ENCODE measurements at places on chromosomes 6 and 20.

GRCh38 chr6:32659856-32660595 lies 6.4 kb downstream of the HLA-DQB1 start:
- no peak for DNase-seq

- no peak for DNase-seq
Observed at GRCh38 chr6:89729818-89730217, 89.8 kb downstream of the MDN1 start.

GRCh38 chr6:52512199-52512598 lies 64.7 kb downstream of the TRAM2 start:
- no peak for DNase-seq

DNA sequence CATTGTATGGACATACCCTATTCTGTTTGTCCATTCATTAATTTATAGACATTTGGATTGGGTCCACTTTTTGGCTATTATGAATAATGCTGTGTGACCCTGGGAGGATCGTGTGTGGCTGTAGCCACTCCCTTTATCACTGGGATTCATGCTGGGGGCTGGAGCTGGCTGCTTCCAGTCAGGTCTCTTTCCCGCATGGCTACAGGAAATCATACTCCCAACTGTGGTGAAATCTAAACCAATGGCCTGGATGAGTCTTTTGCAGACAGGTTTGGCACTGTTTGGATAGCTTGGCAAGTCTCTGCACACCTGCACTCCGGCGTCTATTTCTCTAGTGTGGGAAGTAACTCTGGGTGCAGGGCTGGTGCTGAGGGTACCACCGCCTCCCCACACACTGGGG lies 80.4 kb downstream of the RIN2 start:
- DNase-seq, result no peak

- DNase-seq, result no peak
Observed at GRCh38 chr6:1200409-1201101, 111.3 kb upstream of the FOXQ1 start.

DNA sequence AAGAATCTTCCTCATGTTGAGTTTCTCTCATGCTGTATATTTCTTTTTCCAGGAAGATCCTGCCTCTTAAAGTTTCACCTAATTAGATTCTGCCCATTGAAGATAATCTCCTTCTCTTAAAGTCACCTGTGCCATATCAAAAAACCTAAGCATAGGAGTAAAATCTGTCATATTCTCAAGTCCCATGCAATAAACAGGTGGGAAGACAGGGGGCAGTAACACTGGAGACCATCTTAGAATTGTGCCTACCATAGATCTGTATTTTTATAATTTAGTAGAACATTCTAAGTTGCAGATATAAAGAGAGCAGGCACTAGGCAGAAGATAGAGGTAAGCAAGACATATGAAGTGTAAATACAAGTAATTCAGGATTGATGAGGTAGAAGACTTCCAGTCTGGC lies 763.5 kb upstream of the MANEA start:
- DNase-seq, result no peak

- DNase-seq, result no peak
Observed at GRCh38 chr6:167093406-167093921, 29.4 kb upstream of the CCR6 start.

DNA sequence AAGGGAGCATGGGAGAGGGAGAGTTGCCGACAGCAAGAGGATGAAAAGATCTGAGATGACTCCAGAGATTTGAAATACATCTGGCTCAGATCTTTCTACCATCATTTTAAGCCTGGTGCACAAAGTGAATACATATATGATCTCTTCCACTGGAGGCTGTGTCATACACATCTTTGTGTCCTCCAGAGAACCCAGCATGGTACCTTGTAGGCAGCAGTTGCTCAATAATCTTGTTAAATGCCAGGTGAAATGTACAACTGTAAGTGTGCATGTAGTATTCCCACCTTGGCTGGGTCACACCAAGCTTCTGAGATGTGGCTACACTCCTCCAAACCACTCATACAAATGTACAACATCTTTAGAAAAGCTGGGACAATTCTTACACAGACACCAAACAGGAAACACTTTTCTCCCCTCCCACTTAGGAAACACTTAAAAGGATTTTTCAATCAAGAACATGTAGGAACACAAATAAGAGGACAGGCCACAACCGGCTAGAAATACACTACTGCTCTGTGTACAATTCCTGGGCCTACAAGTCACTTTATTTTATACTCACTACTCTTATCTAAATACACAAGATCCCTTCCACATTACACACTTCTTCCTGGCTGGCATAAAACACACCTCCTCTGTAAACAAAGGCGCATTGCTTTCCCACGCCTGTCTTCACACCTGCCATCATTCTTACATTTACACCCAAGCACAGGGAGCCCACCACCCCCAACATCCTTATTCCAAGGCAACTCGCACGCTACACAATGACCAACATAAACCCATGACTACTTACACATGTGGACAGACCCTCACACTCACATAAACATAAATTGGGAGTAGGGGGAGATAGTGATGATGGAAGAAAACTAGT lies 3.8 kb upstream of the IER3 start:
- DNase-seq, result no peak

DNA sequence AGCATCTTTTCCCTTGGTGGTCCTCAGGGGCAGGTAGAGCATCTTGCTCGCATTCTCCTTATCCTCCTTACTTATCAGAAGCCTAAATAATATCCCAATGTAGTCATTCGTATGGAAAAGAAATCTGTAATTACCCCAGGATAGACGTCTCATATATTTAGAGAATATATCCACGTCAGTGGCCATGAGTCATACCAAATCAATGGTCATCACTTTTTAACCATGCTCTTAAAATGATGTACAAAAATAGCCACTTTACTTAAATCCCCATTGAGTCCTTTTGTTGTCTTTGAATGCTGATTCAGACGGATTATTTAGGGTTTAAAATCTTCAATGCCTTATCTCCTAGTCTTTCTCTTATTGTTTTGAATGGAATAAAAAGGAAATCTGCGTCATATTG lies 231.7 kb upstream of the STXBP5 start:
- DNase-seq, result no peak

DNA sequence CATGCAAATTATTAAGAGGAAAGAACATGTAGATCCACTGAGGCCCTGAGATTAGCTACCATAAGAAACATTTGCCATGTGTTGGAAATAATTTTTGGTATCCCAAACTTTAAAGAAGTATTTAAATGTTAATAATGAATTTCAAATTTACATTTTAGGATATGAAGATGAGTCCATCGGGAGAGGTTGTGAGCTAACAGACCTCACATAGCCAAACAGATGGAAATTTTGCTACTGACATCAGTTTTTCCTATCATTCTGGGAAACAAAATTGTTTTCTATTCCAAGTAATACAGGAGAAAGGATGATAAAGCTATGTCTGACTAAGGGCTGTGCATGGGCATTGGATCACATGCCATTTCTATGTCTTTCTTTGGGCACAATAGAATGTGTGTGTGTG lies 809.6 kb downstream of the TENT5A start:
- DNase-seq, result no peak

DNA sequence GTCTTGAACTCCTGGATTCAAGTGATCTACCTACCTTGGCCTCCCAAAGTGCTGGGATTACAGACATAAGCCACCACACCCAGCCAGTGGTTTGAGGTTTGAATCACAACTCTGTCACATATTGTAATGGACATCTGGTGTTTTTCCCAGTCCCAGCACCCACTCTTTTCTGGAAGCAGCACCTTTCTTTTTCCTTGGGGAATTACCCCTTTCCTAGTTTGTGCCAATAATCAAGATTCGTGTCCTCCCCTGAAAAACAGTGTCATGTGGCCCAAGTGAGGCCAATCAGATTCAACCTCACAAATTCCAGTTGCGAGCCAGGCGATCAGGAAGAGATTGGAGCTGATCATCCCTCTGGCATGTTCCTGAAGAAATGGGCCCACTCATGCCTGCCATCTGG lies 71.7 kb upstream of the SGK1 start:
- no peak for DNase-seq

GRCh38 chr20:63471981-63472831 lies at the start of gene KCNQ2:
KCNQ2 (minus strand) TSS chr20:63472655; CDS start chr20:63472463, 192 bp downstream.
- no peak for DNase-seq

GRCh38 chr20:22305381-22305780 lies 279.0 kb downstream of the FOXA2 start:
- no peak for DNase-seq

- no peak for DNase-seq
Observed at GRCh38 chr6:166277018-166277417, 31.2 kb downstream of the PRR18 start.

GRCh38 chr6:96685702-96686101 lies 122.8 kb downstream of the FHL5 start:
- DNase-seq, result no peak

GRCh38 chr20:13220904-13221297 lies at the start of gene ISM1:
ISM1 (plus strand) TSS chr20:13221274; CDS start chr20:13221777, 503 bp downstream.
- peak; percentile 37 for DNase-seq

GRCh38 chr20:50467718-50468356 lies 42.3 kb upstream of the PTPN1 start:
- DNase-seq, result peak; percentile 32

DNA sequence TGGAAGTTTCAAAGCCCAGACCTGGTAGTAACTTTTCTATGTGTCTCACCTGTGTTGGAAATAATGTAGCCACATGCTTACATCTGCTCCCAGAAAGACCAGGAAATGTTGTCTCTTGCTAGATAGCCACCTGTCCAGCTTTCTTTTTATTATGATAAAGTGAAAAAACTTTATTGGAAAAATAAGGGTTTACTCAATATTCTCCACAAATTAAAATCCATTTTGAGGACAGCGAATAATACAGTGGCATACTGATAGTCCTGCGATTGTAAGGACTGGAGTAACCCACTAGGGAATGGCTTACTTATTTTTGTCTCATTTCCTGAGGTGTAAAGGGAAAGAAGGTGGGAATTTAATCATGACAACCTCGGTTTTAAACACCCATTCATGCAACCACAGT lies 100.1 kb downstream of the HFE start:
- DNase-seq, result no peak

GRCh38 chr20:33132513-33133372 lies 35.2 kb upstream of the BPIFA2 start:
- no peak for DNase-seq

GRCh38 chr20:46893877-46894578 lies 615 bp upstream of the EYA2 start:
- DNase-seq, result no peak

All from stimulated activated CD4-positive, alpha-beta T cell treated with anti-CD3 and anti-CD28 coated beads, TNF-alpha, amount 100 ng/mL, for 24 hours (primary cell).